ENCODE measurements at places on chromosomes 5 and 9.

DNA sequence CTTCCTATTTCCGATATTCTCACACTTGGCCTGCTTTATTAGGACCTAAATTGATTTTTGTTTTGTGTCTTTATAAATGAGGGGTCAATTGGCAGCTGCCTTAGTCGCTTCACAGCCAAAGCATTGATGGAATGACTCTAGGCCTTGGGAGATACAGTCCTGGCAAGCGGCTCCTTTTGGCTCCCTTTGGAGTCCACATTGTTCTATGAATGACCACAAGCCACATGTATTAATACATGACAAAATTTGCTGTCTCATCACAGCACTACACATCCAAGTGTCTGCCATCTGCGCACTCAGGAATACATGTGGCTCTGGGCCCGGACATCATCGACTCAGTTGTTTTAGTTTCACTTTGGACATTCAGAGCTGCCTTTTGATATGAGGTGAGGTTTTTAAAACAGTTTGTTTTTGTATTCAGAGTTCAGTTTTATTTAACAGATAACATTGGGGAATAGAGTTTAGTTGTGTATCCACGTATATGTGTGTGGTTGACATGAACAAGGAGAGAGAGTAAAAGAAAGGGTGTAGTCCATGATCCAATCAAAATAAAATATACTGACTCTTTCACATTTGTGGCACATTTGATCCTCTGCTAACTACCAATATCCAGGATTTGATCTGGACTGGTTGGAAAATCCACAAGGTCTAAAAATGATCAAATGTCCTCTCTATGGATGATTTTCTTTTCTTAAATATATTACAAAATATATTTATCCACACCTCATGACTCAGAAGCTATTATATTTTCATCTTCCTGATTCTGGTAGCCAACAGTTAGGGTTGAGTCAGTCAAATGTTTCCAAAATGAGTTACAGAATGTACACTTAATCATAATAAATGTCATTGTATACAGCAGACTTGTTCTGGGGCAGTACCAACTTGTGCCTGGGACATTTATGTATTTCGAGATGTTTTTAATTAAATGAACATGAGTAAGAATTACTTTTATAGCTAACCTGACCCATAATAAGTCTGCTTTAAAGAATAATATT, 114.0 kb upstream of the MTAP start:
- DNase-seq = no peak

DNA sequence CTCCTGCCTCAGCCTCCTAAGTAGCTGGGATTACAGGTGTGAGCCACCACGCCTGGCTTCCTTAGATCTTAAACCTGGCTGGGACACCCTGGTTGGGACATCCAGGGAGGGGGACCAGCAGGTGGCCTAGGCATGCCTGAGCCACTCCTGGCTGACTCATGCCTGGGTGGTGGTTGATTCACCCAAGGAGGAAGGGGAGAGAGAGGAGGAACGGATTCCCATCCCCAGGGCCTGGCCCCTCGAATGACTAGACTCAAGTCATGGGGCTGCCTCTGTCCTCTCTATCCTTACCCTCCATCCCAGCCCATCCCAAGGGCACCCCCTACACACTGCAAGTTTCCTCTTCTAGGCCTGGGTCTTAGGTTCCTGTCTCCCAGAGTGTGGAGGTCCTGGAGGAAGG, 12.7 kb downstream of the EEIG1 start:
- DNase-seq = no peak

DNA sequence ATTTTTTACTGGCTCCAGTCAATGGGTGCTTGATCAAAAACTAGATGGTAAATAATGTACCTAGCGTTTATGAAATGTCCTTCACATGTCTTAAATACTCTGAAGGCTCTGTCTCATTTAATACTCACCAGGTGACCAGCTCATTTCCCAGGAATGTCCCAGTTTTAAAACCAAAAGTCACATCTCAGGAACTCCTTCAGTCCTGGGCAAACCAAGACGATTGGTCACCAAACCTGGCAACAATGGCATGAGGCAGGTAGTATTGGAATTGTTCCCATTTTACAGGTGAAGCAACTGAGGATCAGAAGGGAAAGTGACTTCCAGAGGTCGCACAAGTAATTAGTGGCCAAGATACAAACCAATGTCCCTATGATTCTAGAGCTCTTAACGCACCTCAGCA, 27.7 kb downstream of the SMIM23 start:
- no peak for DNase-seq

DNA sequence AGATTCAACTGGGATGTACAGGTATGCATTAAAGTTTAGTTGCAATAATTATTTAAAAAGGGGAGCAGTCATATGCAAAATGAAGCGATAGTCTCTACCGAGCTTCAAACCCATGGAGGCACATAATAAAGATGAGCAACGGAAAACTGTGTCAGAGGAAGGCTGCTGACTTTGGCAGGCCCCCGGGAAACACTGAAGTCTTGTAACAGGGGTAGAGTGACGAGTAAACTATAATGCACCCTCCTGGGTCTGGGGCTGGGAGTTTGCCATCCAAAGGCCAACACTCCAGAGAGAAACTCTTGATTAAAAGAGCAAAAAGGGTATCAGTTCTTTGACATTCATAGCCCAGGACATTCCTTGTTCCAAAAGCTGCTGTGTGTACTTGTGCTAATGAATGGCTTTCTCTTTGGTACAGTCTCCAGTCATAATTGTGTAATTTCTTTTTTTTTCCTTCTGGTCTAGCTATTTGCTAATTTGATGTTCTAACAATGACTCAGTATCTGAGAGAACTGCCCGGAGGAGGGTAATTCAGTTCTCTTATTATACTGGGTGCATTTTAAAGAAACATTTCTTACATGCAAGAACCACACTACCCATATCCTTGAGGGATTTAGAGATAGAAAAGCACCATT, 59.2 kb downstream of the TNC start:
- DNase-seq = no peak

GRCh38 chr9:6641056-6641455, 4.5 kb downstream of the GLDC start:
- DNase-seq = no peak

DNA sequence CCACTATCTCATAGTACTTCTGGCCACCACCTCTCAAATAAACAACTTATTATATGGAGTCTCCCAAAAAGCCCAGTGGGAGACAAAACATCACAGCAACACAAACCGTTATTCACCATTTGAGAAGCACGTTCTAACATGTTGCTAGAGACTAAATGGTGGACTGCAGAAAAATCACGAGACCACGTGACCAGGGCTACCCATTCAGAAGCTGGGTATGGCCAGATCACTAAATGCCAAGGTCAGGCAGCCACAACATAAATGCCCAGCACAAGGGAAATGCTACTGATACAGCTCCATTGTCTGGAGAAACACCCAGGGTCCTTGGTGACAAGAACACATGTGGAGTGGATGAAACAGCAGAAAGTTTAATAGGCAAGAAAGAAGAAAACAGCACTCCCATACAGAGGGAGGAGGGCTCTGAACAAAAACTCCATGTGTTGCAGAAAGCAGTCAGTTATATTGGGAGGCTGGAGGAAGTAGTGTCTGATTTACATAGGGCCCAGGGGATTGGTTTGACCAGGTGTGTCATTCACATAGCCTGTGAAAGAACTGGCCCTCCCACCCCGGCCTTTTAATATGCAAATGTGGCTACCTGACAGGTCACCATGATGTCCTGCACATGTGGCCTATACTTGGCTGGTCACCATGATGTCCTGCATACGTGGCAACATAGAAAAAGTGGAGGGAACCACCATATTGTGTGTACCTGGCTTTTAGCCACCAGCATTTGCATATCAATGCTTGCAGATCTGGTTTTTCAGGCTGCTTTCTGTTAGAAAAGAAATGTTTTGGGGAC, 97.2 kb downstream of the TRIM36 start:
- no peak for DNase-seq

DNA sequence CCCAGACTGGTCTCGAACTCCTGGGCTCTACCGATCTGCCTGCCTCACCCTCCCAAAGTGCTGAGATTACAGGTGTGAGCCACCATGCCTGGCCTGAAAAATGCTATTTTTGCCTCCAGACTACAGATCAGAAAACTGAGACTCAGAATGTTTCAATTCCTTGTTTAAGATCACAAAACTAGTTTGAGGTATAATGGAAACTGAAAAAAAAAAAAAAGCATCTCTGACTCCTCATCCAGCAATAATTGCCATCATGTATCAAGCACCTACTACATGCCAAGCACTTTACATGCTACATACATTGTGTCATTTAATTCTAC, 35.6 kb downstream of the PLAC8L1 start:
- no peak for DNase-seq

GRCh38 chr9:136202454-136203407, 2.2 kb downstream of the LHX3 start:
- DNase-seq = no peak

- no peak for DNase-seq
These were observed 34.0 kb downstream of the GLRX start for GRCh38 chr5:95788493-95788892.

DNA sequence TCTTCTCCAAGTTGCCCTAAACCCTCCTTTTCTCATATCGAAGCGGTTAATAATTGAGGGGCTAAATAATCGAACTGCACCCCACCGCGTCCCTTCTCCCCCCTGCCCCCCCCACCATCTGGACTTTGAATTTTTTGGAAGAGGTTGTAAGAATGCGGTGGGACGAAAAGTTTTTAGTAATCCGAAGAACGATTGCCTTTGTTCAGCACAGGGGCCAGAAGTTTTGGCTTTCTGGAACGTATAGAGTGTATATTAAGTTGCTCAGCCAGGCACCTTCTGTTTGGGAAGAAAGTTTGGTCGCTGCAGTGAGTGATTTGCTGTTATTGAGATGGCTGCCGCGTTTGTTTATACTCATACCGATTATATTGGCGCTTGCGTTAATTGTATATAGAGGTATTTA, 518 bp downstream of the ERBIN start:
- no peak for DNase-seq

DNA sequence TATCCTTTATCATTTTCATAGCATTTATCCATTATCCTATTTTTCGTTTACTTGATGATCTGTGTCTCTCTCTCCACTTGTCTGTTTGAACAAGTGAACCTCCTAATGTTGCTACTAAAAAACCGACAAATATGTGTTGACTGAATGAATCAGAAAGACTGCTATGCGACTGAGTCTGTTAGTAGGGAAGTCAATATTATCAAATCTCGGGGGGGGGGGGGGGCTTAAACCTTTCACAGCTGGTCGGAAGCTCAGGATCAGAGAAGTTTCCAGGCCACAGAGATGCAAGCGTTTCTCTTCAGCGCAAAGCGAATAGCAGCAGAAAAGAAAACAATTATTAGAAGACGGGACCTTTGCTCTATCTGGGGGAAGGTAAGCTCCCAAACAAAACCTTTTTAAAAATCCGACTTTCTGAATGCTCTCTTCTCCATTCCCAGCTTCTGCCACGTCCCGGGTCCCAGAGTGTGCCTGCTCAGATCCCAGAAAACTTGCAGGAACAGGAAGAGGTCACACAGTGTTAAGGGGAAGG, 412 bp downstream of the RIOK2 start:
- no peak for DNase-seq

GRCh38 chr5:94072116-94072515, 330.7 kb upstream of the POU5F2 start:
- no peak for DNase-seq

DNA sequence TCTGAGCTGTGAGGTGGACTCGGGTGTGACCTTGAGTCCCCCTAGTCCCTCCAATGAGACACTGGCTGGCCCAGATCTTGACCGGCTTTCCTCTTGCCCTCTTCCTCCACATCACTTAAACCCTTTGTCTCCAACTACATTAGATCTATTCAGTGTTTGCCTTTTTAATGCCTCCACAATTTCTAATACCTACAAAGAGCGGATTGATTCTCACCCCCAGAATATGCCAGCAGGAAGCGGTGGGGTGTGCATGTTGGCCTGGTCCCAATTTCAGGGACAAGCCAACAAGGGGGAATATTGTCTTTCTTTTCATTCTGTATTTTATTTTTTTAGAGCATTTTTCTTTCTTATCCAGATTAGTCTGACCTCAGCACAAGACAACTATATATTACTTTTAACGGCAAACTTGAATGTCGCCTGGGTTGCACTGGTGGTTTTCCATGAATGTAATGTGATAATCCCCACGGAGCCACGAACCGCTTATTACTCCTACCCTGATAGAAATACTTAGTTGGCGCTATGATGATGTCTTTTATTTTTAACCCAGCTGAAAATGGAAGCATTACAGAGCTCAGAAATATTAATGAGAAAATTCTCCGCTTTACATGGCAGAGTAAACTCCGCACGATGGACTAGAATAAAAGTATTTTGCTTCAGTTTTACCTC, 68.5 kb upstream of the MYO10 start:
- no peak for DNase-seq

DNA sequence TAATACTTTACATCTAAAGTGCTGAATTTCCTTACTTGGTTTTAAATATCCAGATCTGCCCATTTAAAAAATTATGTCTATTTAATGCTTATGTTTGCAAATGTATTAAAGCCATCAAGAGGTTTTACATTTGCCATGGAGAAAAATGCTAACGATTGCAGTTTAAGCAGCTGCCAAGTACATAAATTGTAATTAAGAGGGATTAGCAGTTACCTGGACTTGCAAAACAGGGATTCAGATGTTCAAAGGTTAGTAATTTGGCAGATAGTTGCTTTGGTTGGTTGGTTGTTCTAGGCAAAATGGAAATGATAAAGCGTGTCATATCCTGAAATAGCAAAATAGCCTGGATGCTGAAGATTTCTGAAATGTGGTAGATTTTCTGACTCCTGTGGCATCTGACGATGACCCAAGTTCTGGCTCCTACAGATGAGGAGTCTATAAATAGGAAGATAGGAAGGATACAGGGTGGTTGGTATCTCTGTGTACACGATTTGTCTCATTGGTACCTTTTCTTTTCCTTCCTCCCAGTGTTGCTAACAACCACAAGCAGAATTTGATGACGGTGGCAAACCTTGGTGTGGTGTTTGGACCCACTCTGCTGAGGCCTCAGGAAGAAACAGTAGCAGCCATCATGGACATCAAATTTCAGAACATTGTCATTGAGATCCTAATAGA, 282.9 kb downstream of the NR3C1 start:
- no peak for DNase-seq

DNA sequence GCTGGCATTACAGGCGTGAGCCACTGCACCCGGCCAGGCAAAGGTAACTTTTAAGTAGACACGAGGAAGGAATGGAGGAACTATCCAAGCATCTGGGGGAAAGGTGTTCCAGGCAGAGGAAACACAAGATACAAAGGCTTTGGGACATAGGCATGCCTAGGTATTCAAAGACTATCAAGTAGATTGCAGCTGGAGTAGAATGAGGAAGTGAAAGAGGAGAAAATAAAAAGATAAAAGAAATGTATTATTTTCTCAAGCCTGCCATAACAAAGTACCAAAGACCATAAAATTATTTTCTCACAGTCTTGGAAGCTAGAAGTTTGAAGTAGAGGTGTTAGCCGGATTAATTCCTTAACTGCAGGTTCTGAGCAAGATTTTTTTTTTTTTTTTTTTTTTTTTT, 39.9 kb upstream of the GRIN3A start:
- DNase-seq = no peak

- DNase-seq = no peak
These were observed 11.0 kb upstream of the TNFSF8 start for GRCh38 chr9:114941376-114941775.

- DNase-seq = no peak
These were observed 114.6 kb upstream of the CCDC152 start for GRCh38 chr5:42642006-42642405.
